ENCODE measurements at places on chromosomes 12 and 14.

GRCh38 chr12:10363914-10364814 is 25.7 kb downstream of the KLRK1 start:
- no peak for DNase-seq

DNA sequence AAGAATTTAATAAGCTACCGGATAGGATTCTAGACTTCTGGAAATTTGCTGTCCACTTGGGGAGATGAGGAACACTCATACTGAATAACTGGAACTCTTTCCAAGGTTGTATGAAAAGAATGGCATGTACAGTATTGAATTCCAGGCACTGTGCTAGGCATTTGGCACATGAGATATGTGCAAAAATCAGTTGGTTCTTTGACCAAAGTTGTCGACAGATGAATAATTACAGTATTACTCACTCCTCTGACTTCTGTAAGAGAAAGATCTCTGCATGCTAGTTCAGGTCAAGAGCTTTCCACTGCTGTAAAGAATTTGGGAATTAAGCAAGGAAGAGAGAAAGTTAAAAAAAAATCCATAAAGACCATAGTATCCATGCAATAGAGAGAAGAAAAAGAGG is 764.7 kb downstream of the BCL11B start:
- no peak for DNase-seq

DNA sequence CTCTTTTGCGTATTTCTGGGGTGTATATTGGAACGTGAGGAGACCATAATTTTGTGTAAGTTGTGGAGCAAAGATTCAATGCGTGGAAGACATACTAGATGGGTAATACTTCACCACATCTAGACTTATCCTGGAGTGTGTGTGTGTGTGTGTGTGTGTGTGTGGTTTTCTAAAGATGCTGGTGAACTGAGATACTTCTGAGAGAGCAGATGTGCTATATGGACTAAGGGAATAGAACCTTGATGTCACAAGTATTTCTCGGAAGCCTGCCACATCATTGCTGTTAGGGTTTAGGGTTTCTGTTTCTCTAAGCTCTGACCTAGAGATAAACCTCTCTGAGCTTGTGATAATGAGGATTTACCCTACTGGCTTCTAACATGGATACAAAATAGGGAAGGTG is 138.8 kb downstream of the DACT1 start:
- no peak for DNase-seq

DNA sequence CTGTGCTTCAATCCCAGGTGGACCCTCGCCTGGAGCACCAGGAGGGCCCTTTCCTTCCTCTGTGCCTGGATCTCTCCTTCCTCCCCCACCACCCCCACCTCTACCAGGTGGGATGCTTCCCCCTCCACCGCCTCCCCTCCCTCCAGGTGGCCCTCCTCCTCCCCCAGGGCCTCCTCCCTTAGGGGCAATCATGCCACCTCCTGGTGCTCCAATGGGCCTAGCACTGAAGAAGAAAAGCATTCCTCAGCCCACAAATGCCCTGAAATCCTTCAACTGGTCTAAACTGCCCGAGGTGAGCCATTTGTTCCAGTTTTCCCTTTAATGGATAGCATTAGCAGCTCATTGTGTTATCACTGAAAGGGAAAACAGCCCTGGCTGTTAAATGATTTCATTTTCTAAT is 134.0 kb downstream of the GPR135 start:
- DNase-seq, result no peak

- no peak for DNase-seq
Measured at GRCh38 chr14:99033951-99034350, 238.0 kb downstream of the BCL11B start.

GRCh38 chr12:57025196-57025595 is 8.9 kb upstream of the TAC3 start:
- DNase-seq, result no peak

GRCh38 chr12:104733717-104734175 is 224.3 kb downstream of the SLC41A2 start:
- no peak for DNase-seq

- DNase-seq, result no peak
Measured at GRCh38 chr12:30200864-30201263, 417.1 kb upstream of the TMTC1 start.

GRCh38 chr14:44979740-44980356 is 17.9 kb downstream of the TOGARAM1 start:
- no peak for DNase-seq

DNA sequence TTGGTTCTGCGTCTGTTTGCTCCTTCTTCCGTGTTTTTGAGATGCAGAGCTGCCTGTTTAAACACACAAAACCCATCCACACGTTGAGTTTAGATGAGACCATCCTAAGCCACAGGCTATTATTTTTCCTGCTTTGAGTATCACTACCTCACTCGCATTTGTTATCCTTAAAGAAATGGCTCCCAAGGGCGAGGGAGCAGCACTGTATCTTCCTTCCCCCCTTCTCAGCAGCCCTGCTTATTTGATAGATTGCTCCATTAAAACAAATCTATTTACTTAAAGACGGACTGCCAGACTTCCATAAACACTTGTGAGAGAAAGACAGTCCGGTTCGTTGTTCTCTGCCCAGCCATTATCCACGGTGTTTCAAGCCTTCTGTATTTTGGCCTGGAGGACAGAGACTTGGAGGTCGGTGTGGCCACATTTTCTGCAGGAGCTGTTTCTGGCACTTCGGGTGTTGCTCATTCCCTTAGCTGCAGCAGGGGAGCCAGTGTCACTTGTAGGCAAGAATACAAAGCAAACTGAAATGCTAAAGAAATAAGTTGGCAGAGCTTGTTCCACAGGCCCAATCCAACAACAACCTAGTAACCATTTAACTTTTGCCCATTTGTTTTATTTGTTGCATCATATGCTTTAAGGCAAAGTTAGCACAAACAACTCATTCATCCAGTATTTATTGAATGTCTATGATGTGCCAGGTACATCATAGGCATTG is 275.4 kb downstream of the TTC6 start:
- DNase-seq, result no peak

DNA sequence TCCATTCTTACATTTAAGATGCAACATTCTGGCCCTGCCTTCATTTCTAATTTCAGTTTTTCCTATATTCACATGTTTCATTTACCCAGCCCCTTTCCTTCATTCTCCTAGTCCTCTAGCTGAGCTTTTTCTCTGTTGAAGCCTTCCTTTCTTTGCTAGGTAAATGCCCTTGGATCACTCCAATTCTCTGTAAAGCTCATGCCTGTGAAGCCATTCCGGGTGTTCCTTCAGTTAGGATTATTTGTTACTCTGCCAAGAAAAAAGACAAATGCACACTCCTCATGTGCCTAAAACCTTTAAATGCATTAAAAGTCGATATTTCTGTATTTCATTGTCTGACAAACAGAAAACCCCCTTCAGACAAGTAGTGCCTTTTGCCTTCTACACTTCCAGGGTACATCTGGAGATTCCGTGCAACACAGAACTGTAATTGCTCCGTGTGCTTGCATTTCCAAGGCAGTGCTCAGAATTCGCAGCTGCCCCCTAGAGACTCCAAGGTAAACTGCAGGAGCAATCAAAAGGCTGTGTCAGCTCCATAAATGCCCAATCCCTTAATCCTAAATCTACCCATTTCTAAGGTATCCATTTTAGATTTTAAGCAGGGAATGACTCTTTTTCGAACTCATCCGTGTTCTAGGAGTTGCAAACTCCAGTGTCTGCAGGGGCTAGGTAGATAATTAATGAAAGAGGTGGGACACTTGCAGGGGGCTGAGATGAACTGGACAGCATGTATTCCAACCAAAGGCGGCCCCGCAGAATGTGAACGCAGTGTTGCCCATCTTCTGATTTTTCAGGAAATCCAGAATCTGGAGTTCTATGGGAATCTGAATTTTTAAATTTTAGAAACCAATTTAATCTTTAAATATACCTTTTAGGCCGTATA is 320.2 kb downstream of the GRIN2B start:
- DNase-seq, result no peak

DNA sequence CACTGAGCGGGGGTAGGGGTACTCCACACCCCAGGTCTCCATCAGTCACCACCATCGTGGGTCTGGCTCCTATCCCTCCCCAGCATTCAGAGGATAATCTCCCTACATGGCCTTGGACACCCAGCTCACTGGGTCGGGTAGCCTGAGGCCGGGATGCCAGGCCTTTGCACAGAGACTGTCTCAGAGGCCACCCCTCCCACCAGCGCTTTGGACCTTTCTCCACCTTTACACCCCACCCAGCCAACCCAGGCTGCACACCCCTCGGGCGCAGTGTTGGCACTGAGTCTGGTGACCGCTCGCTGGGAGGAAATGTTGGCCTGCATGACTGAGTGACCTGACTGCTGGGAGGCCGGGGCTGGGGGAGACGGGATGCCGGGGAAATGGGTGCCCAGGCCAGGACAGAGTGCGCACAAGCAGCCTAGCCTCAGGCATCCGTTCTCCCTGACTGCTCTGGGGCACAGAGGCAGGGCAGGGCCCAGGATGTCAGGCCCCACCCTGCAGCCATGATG is 10.6 kb upstream of the LBHD2 start:
- DNase-seq, result no peak

GRCh38 chr14:97704316-97704885 is 907.2 kb downstream of the VRK1 start:
- DNase-seq, result no peak

DNA sequence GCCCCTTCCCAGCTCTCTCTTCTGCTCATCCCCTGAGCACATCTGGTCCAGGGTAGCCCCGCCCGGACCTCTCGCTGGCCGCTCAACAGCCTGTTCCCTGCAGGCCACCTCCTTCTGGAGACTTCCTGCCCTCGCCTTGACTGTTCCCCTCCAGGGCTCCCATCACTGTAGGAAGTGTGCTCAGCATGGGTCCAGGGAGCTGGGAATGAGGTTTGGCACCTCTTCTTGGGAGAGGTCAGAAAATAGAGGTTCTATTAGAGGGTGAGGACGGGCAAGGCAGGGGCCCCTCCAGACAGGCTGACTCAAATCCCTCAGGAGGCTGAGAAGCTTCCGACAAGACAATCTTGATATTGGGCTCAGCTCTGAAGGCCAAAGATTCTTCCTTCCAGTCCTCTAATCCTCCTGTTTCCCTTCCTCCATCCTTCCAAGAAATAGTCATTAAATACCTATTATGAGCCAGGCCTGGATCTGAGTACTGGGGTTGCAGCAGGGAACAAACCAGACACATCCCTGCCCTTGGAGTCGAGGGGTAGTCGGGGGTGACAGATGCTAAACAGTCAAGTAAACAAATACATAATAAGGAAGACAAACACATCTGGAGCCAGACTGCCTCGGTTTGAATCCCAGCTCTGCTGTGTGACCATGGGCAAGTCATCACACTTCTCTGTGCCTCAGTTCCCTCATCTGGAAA is 30.6 kb downstream of the CMKLR1 start:
- no peak for DNase-seq

DNA sequence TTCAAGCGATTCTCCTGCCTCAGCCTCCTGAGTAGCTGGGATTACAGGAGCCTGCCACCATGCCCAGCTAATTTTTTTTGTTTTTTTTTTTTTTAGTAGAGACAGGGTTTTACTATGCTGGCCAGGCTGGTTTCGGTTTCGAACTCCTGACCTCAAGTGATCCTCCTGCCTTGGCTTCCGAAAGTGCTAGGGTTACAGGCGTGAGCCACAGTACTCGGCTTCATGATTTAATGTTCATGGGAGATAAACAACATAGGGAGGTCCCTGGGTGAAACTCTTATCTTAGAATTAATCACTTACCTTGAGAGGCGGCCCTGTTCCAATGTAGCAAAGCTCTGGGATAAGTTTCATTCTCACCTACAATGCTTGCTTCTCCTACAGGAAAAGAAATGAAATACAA is 48.3 kb downstream of the SEL1L start:
- no peak for DNase-seq

GRCh38 chr12:99339663-99340062 is 307.9 kb upstream of the GARIN6 start:
- no peak for DNase-seq

- DNase-seq, result no peak
Measured at GRCh38 chr14:105857220-105857825, 330.9 kb downstream of the TMEM121 start.

- no peak for DNase-seq
Measured at GRCh38 chr12:6363330-6364043, 11.9 kb downstream of the SCNN1A start.

GRCh38 chr12:121789233-121789781 is 4.2 kb downstream of the RHOF start:
- DNase-seq, result no peak

DNA sequence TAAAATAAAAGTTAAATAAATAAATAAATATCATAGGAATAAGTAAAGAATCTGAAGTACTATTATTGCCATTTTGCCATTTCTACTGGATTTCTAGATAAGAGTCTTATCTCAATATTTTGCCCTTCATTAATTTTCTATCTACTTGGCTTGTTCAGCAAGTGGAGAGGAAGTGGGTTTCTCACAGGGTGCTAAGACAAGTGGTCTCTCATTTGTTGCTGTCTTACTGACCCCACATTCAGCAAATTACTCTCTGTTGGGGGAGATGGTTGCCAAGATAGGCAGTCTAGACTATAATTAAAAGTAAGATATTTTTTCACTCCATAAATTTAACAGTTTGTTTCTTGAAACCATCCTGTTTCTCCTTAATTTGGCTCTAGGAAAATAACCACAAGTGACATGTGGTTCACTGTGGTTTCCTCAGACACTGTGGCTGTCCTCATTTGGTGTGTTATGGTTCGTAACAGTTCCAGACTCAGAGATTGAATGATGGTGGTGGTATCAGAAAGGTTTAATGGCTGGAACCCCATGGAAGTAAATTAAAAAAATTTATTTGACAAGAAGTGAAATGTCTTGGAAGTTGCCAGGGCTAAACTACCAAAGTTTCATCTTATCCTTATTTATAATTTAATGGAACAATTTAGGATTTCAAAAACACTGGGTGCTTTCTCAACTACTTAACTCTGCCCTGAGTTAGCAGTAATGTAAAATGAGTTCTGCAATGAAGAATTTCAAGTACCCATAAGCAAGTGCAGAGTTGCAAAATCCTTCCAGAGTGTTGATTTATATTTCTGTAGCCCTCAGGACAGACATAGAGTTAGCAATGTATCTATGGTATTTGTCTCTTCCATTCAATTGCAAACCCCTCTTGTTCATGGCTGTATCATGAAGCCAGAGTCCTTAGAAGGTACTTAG is 214.8 kb downstream of the MSRB3 start:
- no peak for DNase-seq

GRCh38 chr12:41777064-41777790 is 367.4 kb downstream of the GXYLT1 start:
- no peak for DNase-seq

DNA sequence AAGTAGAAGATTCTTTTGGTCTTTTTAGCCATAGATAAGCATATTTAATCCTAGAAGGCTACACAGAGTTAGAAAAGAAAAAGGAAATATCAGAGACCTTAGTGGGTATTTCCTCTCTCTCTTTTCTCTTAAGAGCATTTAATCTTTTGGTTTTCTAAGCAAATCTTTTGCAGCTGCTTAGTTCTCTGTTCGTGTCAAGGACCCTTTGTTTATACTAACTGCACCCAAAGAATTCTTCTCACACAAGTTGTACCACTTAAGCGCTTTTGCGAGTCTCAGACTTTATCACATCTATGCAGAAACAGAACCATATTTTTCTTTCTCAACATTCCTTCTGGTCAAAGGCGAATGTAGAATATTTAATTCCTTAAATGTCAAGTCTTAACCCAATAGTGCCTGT is 17.9 kb upstream of the NID2 start:
- DNase-seq, result no peak

GRCh38 chr14:35402323-35403113 is 2.0 kb downstream of the NFKBIA start:
- DNase-seq, result no peak

Measured in activated CD8-positive, alpha-beta memory T cell treated with anti-CD3 and anti-CD28 coated beads for 1 hour (primary cell).